ENCODE measurements at places on chromosomes 3 and 15.

DNA sequence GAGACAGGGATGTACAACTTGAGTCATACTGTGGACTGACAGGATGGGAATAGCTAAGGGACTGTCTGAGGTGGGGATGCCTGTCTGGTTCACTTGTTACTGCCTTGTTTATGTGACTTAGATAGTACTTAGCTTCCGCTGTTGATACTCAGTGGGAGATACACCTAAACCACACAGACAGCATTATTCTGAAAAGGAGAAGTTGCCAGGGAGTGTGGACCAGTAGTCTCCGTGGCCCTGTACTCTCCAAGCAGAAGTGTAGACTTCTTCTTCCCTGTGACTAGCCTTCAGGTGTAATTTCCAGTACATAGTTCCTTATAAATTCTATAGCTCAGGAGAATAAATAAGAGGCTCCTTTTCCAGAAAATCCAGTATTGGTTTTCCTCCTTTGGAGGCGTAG lies 5.1 kb downstream of the HIGD2B start:
- DNase-seq: no peak

DNA sequence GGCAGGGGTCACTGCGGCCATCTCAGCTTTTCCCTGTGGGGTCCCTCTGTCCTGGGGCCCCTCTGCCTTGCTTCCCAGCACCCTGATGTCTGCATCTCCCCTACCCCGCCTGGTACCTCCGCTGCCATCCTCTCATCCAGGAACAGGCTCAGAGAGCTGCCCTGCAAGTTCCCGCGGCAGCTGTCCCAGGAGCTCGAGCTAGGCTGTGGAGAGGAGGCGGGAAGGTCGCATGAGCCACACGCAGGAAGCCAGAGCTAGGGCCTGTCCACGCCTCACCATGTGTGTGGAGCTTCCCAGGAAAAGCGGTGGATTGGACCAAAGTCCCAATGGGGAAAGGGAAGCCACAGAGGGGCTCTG lies 12.5 kb downstream of the PLA2G4B start:
- no peak for DNase-seq

GRCh38 chr3:107275511-107275910 lies 101.7 kb upstream of the CCDC54 start:
- no peak for DNase-seq

DNA sequence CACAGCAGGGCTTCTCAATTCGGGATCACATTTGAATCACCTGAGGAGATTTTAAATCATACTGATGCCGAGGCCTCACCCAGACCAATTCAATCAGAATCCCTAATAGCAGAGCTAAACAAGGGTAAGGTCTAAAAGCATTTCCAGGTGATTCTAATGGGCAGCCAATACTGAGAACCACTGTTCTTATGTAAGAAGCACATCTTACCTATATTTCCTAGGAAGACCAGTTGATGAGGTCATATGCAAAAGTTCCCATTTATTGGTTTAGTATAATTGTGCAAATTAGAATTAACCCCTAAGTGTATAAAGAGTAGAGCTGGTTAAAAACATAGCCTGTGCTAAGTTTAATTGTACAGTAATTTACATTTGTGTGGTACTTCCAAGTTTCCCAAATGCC lies 2.1 kb downstream of the TIGIT start:
- no peak for DNase-seq

Data from right renal pelvis (tissue), 4 donors.